ENCODE measurements at places on chromosomes 3 and 15.

GRCh38 chr3:22353126-22353525 is 602.1 kb upstream of the ZNF385D start:
- DNase-seq: no peak

- DNase-seq: no peak
These were observed 98.4 kb downstream of the SLC49A4 start for GRCh38 chr3:122893282-122893681.

DNA sequence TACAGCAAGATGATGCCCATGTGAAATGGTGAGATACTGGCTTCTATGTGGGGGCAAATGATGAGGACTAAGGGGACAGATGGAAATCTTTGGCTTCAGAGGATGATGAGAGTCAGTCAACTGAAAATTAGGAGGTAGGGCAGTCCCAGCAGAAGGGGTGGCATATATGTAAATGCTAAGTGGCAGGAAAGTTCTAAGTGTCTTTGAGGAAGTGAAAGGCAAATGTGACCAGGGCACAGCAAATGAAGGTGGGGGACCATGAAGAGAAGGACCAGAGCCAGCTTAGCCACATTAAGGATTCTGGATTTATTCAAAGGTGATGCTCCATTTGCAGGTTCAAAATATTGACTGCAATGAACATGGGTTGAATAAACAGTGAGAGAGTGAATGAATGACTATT is 29.2 kb upstream of the LIMD1 start:
- DNase-seq: no peak

DNA sequence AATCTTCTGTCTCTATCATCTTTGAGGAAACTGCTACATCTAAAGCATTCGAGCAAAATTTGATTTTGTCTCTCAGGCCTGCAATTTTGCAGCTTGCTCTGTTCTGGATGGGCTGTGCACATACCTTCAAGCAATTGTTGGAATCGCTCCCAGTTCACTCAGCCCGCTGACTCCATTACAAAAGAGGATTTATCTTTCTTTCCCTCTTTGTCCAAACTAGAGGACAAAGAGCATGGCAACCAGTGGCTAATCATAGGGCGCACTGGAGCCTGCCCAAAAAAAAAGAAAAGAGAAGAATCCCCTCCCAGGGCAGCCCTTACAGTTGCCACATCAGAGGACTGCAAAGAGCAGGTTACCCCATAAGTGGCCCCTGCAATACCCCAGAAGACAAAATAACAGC is 49.0 kb upstream of the DUT start:
- no peak for DNase-seq

DNA sequence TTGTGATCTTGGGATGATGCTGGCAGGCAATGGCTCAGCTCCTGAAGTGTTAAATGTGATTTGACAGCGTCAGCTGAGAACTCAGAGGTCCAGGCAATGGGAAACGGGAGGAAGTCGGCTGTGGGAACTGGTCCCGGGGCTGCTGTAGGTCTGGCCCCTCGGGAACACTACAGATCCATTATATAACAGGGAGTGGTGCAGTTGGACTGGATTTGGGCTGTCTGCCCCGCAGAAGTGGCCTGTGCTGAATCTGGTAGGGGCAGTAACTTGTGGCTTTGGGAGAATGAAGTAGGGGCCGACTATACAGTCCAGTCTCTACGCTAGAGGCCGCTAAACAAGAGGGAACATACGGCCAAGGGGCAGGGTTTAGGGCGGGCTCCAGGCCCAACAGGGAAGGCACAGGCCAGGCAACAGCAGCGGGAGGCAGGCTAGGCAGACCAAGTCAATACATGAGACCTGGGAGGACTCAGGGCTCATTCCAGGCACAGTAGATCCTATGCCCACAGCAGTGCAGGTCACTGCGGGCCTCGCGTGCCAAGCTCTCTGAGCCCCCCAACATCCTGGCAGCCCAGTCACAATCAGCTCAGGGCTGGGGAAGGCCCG is 20.3 kb upstream of the IL16 start:
- no peak for DNase-seq

- peak; percentile 65 for DNase-seq
These were observed 22.5 kb downstream of the UPK1B start for GRCh38 chr3:119195911-119196310.

DNA sequence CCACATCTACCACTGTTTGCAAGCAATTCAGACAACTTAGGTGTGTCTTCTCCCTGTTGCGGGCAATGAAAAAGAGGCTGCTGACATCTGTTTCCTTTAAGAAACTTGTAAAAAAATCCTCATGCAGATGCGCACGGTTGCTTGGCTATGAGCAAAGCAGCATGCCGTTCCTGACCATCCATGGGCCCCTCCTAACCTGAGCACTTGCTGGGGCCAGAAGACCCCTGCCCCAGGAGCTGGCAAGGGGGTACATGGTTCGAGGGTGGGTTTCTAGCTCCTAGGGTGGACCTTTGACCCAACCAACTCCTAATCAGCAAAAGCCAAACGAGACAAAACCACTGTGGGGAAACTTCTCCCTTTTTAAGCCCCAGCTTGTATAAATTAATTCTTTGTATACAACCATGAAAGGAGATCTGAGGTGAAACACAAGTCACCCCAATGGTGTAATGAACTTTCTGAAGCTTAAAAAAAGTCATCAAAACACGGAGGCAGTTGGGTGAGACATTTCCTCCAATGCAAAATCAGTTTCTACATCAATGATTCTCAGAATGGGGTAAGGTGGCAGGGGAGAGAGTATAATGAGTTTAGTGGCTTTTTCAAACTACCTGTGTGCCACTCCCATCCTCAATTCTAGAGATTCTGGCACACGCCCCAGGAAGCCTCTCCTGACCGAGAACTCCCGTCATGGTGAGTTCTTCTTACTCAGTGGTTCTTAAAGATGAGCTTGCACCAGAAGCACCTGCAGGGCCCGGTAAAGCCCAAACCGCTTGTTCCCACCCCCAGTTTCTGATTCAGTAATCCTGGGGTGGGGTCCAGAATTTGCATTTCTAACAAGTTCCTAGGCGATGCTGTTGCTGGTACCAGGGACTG is 44.1 kb downstream of the CPN2 start:
- no peak for DNase-seq

DNA sequence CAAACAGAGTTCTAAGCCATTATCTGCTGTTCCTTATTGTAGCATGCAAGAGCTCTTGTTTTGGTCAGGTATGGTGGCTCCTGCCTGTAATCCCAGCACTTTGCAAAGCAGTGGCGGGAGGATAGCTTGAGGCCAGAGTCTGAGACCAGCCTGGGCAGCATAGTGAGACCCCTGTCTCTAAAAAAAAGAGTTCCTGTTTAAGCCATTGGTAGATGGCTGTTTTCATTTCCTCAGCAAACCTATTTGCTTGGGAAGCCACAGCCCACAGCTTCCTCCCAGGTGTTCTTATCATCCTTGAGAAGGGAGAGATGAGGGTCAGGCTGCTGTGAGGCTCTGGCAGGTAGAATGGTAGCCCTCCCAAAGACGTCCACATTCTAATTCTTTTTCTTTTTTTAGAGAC is 24.4 kb upstream of the FAM81A start:
- no peak for DNase-seq

DNA sequence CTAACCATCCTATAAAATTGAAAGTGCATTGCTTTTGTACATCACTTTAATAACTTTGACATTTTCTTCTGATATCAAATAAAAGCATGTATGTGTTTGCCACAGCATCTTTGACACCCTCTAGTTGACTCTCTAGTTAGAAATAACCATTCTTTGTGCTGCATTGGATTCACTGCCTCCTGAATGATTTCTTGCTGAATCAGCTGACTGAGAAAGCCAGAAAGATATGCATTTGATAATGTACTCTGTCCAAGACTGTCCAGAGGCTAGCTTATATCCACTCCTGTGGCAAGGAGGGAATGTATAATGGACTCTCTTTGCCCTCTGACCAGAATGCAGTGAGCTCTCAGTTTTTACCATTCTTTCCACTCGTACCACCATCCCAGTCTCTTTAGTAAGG is 6.2 kb downstream of the RAB11A start:
- no peak for DNase-seq

DNA sequence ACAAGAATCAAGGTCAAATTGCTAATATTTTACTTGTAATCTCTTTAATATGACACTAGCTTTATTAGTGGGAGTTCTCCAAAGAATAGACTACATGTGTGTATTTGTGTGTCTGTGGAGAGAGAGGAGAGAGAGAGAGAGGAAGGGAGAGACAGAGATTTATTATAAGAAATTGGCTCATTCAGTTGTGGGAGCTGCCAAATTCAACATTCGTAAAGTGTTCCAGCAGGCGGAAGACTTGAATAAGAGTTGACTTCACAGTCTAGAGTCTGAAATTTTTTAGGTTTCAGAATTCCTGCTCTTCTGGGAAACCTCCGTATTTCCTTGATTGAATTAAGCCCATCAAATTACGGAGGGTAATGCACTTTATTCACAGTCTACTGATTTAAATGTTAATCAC is 4.7 kb upstream of the CLDN1 start:
- peak; percentile 9 for DNase-seq

- no peak for DNase-seq
These were observed 12.1 kb downstream of the TGFBR2 start for GRCh38 chr3:30618526-30618925.

DNA sequence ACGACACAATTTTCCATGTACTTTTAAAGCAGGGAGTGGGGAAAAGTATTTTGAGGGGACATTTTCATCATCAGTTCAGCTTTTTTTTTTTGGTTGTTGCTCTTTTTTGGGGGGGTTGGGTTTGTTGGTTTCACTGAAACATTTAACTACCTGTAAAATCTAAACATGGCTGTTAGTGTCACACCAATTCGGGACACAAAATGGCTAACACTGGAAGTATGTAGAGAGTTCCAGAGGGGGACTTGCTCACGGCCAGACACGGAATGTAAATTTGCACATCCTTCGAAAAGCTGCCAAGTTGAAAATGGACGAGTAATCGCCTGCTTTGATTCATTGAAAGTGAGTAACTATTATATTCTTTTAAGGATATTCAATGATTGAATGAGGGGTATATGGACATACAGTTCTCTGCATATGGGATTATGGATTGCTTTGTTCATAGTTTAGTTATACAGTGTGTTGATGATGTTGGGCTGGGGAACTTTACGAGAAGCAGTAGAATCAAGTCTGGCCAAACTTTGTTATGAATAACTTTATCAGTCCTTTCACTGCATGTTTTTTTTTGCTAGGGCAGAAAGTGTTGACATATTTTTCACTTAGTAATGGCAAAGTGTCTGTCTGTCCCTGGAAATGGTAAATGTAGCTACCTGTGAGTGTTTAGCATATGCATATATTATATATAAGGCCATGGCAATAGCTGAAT is 31.5 kb downstream of the MBNL1 start:
- DNase-seq: no peak

DNA sequence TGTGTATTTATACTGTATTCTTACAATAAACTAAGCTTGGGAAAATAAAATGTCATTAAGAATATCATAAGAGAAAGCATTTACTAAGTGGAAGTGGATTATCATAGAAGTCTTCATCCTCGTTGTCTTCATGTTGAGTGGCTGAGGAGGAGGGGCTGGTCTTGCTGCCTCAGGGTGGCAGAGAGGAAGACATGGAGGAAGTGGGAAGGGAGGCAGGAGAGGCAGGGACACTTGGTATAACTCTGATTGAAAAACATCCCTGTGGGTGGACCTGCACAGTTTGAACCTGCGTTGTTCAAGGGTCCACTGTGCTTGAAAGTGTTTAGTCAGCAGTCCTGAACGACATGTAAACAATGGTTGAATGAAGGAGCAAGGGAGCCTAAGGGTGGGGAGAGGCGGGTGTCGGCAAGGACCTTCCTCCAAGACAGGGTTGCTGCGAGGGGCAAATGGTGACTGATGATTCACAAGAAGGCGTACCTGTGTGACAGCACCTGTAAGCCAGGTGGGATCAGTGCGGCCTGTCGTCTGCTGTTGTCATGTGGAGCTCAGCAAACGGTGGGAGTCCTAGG is 103.8 kb upstream of the KLF13 start:
- no peak for DNase-seq

DNA sequence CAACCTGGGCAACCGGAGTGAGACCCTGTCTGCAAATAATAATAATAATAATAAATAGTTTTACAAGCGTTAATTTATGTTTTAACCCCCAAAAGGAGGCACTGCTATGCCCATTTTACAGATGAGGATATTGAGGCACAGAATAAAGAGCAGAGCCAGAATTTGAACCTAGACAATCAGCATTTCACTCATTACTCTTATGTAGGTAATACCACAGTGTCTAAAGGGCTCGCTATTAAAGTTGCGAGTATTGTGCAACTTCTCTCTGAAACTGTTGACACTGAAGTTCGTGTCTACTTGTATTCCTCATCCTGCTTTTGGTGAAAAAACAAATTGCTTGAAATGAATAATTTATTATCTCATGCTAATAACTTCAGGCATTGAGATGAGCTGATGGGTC is 2.8 kb downstream of the C2CD4A start:
- DNase-seq: no peak

GRCh38 chr3:170488802-170489201 is 70.1 kb downstream of the CLDN11 start:
- DNase-seq: peak; percentile 61

DNA sequence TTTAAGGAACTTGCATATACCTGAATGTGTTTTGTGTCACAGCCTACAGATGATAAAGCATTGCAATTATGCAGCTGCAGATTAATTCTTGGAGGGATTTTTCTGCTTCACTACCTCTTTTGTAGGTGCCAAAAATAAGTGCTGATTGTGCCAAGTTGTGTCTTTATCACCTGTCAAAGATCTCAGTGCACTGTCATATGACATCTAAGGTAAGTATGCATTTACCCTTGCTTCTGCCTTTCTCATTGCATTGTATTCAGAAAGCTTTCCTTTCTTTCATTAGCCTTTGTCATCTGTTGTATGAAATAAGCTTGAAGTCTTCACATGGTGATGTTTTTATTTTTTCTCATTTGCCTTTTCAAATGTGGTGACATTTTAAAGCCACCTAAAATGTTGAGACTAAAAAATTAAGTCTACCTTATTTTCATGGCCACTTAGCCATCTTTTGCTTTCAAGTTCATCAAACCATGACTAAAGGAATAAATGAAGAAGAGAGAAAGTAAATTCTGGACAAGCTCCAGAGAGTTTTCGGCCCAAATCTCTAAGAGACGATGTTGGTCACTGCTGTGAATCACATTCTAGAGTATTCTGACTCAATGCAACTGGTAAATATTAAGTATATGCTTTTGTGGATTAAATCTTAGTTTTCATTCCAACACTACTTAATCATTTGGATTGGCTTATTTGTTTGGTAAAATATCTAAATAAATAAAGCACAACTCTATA is 381.8 kb upstream of the EPHA3 start:
- no peak for DNase-seq

- no peak for DNase-seq
These were observed 55.0 kb downstream of the RHCG start for GRCh38 chr15:89441295-89441812.

GRCh38 chr3:16383864-16384263 is 118.9 kb downstream of the OXNAD1 start:
- no peak for DNase-seq
